ENCODE measurements at places on chromosomes 6 and 20.

DNA sequence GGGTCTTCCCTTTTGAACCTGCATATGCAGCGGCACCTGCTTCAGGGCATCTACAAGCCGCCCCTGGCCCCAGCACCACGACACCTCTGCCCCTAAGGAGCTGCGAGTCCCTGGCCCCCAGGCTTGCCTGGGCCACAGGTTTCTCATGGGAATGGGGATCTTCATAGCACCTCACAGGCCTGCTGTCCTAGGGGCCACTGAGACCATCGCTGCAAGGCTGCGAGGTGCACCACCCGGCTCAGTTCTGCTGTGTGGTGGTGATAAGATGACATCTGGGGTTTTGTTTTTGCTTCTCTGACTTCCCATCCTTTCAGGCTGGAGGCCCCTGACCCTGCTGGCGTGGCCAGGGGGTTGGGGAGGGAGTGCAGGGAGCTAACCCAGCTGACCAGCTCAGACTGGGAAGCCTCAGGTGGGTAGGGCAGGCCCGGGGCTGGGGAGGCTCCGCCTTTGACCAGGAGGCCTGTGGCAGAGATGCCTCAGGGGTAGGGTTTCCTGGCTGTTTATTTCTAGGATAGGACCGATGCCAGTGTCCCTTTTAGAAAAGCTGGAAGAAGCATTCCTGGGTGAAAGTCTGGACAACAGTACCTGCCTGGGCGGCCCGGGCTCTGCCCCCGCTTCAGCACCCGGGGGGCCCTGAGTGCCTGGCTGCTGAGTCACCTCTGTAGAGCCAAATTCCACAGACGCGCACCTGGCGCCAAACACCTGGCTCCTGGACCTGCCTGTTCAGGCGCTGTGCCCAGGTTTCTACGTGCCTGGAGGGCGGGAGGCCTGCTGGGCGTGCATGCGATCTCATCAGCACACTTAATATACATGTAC, 264.7 kb downstream of the DLL1 start:
- no peak for DNase-seq

GRCh38 chr20:20691477-20692235, 20.8 kb downstream of the RALGAPA2 start:
- no peak for DNase-seq

DNA sequence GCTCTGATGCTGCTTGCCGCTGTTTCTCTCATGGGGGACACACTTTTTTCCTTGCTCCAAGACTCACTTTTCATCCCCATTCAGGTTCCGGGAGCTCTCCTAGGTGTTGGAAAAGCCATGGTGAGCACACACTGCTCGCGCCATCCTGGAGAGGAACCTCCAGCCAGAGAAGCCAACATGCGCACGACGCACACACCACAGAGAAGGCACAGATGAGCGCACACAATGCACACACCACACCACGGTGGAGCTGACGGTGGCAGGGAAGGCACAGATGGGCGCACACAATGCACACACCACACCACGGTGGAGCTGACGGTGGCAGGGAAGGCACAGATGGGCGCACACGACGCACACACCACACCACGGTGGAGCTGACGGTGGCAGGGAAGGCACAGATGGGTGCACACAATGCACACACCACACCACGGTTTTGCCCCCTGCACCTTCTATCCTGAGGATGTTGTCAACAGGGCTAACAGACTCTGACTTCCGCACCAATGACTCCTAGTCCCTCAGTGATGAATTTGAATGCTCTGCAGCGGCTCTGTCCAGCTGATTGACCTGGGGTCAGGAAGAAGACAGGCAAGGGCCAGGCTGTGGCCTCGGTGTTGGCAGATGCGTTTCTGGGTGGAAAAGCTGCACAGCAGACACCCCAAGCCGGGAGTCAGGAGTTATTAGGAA, 154.7 kb downstream of the ERMARD start:
- DNase-seq: no peak

- no peak for DNase-seq
Observed at GRCh38 chr6:45378334-45378926, 696 bp upstream of the SUPT3H start.

GRCh38 chr20:40813029-40813431, 124.0 kb upstream of the MAFB start:
- DNase-seq: no peak

GRCh38 chr6:47256981-47257730, 52.5 kb downstream of the TNFRSF21 start:
- DNase-seq: no peak

DNA sequence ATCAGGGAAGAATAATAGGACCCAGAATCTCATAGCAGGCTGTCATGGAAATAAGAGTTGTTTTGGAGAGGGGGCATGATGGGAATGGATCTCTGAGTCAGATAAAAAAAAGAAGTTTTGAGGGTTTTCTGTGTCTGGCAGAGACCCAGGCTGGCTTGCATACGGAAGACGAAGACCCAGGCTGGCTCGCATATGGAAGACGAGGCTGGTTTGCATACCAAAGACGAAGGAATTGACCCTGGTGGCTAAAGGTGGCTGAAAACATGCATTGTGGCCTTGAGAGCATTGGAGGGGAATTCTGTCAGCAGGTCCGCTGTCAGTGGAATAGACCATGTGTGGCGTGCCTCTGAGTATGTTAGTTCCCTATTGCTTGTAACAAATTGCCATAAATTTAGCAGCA, 335.1 kb downstream of the BTBD3 start:
- DNase-seq: no peak

DNA sequence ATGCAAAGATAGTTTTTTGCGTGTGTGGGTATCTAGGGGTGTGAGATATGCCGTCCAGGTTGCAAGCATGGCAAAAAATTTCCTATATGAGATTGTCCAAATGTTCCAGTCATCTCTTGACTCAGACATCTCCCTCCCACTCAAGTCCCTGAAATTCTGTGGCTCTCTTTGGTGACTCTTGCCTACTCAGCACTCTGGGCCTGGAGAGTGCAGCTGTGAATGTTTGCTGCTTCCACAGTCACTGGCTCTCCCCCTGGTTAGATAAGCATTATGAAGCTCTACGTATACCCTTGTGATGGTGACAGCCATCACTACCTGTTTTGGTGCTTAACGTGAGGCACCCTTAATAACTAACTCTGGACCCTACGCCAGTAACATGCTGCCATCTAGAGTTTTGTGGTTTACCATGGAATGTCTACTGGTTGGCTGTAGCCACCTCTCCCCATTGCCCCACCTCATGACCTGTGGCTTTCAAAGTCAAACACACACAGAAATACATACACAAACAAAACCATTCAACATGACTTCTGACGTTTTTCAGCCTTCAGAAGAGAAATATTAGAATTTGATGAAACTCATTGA, 621.9 kb upstream of the CITED2 start:
- no peak for DNase-seq

- DNase-seq: no peak
Observed at GRCh38 chr6:109782491-109782999, 91.4 kb downstream of the FIG4 start.

- DNase-seq: no peak
Observed at GRCh38 chr20:34023937-34024722, 30.4 kb downstream of the RALY start.

GRCh38 chr6:39898625-39899024, 35.6 kb downstream of the MOCS1 start:
- DNase-seq: no peak

- no peak for DNase-seq
Observed at GRCh38 chr20:37934634-37935375, 31.9 kb downstream of the VSTM2L start.

DNA sequence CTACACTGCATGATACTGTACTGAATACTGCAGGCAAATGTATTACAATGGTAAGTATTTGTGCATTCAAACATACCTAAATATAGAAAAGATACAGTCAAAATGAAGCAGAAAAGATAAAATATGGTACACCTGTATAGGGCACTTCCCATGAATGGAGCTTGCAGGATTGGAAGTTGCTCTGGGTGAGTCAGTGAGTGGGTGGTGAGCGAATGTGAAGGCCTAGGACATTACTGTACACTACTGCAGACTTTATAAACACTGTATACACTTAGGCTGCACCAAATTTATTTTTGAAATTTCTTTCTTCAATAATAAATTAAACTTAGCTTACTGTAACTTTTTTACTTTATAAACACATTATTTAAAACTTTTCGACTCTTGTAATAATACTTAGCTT, 213.1 kb downstream of the ATXN1 start:
- DNase-seq: peak; percentile 27

GRCh38 chr6:37700620-37700973, 2.9 kb upstream of the MDGA1 start:
- DNase-seq: no peak

DNA sequence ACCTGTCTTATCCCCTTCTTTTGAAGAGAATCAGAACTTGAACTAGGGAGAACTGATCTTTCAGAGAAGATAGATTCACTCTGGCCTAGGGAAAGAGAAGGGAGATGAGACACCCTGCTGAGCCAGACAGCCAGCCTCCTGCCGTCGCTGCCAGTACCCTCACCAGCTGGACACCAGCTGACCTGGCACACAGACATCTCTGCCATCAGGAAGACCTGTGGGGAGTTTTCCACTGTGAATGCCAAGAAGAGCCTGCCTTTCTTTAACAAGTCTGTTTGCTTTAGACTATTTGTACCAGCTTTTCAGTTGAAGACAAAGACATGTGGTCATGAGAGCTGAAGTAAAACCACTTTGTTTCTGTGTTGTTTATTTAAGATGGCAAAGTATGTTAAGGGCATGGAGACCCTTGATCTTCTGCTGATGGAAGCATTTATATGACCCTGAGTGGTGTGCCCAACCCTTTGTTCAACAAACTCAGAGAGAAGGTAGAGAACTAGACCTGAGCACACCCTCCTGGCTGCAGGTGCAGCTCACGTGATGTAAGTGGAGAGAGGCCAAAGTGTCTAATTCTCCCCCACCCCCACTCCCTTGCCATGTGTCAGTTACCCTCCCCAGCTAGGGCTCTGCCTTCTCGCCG, 82.3 kb upstream of the SLC24A3 start:
- DNase-seq: no peak

- DNase-seq: no peak
Observed at GRCh38 chr20:8829256-8829655, 239.6 kb upstream of the PLCB4 start.

DNA sequence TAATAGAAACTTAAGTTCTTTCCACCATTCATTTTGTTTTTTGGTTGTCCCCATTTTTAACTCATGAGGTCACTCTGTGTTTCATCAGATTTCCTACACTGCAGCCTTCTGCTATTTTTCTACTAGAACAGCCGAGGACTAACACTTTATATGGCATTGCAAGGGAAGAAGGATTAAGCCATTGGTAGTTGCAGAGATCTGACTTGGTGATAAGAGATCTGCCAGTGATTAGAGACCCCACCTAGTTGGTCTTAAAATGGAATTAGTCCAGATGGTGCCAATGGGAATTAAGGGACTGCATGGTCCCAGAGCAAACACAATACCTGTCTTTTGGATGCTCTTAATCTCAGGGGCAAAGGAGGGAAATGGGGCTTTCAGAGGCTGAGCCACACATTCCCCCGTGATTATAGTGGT, 125.5 kb upstream of the TMEM170B start:
- DNase-seq: no peak

- DNase-seq: no peak
Observed at GRCh38 chr20:62978561-62978943, 26.0 kb downstream of the SLC17A9 start.

DNA sequence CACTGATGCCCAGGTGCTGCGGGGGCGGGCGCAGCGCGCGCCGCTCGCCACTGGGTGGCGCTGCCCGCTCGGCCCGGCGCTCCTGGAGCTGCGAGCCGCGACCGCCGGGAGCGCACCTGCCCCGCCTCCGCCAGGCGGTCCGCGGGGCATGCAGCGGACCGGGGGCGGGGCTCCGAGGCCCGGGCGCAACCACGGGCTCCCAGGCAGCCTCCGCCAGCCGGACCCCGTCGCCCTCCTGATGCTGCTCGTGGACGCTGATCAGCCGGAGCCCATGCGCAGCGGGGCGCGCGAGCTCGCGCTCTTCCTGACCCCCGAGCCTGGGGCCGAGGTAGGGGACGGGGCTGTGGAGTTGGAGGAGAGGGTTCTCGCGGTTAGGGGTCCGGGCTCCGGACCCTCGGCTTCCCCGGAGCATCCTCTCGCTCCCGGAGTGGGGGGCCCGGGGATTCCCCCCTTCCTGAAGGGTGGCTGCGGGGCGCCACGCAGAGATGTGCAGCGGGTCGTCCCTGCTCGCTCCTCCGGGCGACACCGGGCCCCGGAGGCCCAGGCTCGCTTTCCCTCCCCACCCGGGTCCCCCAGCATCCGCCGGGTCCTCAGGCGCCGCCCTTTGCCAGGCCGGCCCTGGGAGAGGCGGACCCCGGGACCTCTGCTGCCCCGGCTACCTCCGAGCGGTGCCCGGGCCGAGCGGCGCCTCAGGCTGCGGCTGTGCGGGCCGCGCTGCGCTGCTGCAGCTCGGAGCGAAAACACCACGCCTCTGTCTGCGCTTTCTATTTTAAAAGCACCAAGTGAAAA, at the start of gene BCAS4:
Gene BCAS4 (plus strand): TSS at position 216 of the 789 bp plus-strand sequence. CDS start 23 bp downstream, at position 239.
- DNase-seq: peak; percentile 86

DNA sequence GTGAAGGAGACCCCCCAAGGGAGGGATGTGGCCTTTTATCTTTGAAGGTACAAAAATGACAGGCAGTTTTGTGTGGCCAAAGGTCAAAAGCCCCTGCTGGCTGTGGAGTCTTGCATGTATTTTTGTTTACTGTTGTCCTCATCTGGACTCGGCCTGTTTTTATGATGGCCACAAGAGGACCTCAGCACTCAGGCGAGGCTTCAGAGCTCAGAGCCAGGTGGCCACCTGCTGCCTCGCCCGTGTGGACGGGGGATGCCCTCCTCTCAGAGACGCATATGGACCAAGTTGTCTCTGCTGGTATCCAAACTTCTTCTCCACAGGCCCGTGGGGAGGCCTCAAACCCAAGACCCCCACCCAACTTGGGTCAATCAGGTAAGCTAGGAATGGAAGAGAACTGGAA, 118.2 kb downstream of the DACT2 start:
- DNase-seq: no peak

- peak; percentile 62 for DNase-seq
Observed at GRCh38 chr6:26233649-26234420, 131.2 kb upstream of the BTN3A2 start.

DNA sequence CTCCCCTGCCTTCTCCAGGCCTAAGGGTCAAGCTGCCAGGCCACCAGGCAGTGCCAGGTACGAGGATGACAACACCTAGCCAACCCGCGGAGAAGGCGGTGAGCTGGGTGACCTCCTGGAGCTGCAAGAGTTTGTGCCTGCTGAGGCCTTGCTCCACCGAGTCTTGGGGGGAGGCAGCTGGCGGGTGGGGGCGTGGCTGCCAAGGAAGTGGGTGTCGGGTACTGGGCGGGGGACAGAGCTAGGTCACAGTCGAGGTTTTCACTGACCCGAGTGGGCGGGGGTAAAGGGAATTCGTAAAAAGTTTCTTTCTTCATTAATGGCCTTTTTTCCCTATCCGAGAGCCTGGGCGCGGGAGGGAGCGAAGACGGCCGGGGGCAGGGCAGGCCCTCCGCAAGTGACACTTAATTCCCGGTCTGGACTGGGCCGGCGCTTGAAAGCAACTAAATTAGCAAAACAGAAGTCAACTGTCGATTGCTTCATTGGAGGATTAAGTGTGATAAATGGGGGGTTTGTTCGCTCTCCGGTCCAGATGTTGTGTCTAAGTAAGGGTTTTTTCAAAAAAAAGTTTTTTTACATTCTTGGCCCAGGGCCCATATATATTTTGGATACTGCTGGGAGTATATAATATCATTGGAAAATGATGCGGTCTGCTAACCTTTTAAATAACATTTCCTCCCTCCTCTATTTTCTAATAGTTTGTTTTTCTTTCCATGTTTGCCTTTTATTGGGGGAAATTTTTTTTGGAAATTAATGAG, 43.1 kb upstream of the FOXP4 start:
- no peak for DNase-seq

- DNase-seq: no peak
Observed at GRCh38 chr20:57382516-57382915, 8.7 kb upstream of the RBM38 start.

GRCh38 chr6:133040803-133041419, 200.2 kb upstream of the EYA4 start:
- DNase-seq: no peak
